WTC11 (cell line): ENCODE measurements at places on chromosomes 6 and 20. TPM values are rescaled to one million over a fixed set of nuclear protein-coding genes. Genes with fewer than 3 reads are reported as not detected.

- no peak for DNase-seq
These were observed 72.1 kb downstream of the NKAIN2 start for GRCh38 chr6:123875784-123876183.

- no peak for DNase-seq
These were observed 89.5 kb downstream of the ZMYND8 start for GRCh38 chr20:47266847-47267515.

DNA sequence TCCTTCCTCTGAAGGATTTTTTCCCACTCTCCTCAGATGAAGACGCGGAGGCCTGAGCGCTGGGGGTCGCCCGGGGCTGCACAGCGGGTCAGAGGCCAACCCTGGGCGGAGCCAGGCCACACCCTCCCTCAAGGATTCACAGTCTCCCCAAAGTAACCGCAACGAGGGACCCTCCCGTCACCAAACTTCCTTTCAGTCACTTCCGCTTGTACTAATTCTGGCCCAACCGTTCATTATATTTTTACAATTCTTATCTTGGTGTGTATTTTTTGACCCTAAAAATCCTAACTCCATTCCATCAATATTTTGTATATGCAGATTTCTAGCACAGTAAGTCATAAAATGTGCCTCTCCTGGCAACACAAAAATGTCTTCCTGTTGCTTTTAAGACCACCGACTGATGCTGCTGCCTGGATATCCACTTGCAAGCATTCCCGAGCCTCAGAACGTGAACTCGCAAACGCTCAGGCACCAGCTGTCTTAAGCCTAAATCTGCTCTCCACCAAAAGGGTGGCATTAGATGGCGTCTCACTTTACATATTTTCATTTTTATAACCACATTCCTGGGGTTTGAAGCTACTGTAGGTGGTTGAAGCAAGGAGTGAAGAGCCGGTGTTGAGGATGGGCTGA lies 128.0 kb downstream of the DLL1 start:
- DNase-seq, result no peak

DNA sequence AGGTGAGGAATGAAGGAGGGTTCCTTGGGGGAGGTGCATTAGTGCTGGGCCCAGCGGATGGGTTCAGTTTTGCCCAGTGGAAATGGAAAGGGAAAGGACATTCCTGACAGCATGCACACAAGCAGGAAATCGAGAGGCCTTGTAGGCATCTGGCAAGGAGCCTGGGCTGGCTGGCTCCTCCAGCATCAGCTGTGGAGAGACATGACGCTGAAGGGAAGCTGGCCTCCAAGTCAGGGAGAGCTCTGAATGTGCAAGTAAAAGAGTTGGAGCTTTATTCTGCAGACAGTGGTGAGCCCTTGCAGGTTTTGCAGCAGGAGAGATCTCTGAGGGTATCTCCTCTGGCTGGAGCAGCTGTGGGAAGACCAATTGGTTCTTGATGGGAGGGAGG lies 154.3 kb downstream of the MRPL14 start:
- DNase-seq, result no peak

- DNase-seq, result no peak
These were observed 22.7 kb downstream of the ZDHHC14 start for GRCh38 chr6:157403686-157404051.

GRCh38 chr6:128883906-128884305 lies 968 bp downstream of the LAMA2 start:
- DNase-seq, result no peak

The METTL24 gene
- 0.21 to 0.44 TPM (median 0.31 TPM) in 3 replicates for total RNA-seq

DNA sequence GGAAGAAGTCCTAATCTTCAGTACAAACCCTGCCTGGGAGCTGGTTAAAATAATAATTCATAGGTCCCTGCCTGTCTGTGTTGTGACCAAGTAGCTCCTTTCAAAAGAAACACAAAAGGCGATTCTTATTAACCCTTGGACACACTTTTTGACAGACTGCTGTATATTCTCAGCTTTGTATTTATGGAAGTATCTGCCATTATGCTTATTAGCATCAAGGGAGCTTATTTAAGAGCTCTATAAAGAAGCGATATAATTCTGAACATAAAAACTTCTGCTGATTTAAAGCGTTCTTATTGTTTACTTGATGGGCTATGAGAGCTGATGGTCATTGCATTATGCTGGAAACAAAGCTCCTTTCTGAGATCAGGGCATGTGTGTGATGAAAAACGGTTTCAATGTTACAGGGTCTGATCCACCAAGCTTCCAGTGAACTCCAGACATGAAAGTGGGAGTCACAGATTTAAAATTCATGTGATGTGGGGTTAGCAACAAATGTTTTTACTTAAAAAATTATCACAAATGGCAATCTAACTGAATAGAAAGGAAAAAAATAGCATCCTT lies 181.8 kb upstream of the PDE10A start:
- DNase-seq, result no peak

DNA sequence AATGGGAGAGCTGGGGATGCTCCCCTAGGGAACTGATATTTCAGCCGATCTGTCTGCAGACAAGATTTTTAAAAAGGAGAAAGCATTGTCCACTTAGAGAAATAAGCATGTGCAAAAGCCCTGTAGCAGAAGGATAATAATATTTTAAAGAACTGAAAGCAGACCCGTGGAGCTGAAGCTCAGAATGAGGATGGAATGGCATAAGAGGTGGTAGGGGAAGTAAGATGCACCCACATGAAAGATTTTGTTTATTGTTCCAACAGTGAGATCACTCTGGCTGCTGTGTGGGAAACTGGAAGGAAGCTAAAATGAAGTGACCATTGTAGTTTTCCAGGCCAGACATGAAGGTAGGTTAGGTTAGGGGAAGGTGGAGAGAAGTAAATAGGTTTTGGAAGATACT lies 266.4 kb upstream of the PRDM1 start:
- no peak for DNase-seq

DNA sequence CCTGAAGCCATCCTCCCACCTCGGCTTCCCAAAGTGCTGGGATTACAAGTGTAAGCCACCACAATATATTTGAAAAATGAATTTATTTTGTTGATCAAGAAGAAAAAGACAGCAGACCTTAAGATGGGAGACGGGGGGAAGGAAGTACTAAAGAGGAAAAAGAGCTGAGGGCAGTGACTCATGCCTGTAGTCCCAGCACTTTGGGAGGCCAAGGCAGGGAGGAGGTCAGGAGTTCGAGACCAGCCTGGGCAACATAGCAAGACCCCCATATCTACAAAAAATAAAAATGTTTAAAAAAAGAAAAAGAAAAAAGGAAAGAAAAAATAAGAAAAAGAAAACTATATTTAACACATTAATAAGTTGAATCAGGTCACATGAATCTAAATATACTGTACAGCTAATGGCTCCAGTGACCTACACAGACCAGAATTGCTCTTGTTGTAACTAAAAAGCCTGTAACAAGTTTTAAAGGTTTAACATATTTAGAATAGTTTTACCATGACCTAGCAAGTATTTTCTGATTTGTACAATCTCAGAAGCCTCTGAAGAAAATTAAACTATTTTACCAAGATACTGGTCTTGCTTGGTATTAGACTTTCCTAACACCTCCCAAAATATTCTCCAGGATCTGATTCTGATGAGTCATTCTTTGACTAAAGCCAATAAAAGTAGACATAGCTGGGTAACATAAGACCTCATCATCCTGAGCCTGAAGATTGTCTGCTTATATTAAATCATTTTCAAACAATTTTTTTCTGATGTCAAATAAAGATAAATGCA lies 4.3 kb upstream of the AKIRIN2 start:
- DNase-seq, result no peak

The GNAS-AS1 gene
- 12.2 to 13.4 TPM (median 12.8 TPM) in 3 replicates for total RNA-seq

The AHI1 gene
- 18.1 to 18.8 TPM (median 18.4 TPM) in 3 replicates for total RNA-seq

The HCRTR2 gene
- not detected in 3 replicates for total RNA-seq

The INSM1 gene
- total RNA-seq, result 3.3 to 4.4 TPM (median 3.6 TPM) in 3 replicates

The FAM217A gene
- total RNA-seq, result not detected in 3 replicates

The FOXC1 gene
- 6.1 to 10.7 TPM (median 7.2 TPM) in 3 replicates for total RNA-seq

DNA sequence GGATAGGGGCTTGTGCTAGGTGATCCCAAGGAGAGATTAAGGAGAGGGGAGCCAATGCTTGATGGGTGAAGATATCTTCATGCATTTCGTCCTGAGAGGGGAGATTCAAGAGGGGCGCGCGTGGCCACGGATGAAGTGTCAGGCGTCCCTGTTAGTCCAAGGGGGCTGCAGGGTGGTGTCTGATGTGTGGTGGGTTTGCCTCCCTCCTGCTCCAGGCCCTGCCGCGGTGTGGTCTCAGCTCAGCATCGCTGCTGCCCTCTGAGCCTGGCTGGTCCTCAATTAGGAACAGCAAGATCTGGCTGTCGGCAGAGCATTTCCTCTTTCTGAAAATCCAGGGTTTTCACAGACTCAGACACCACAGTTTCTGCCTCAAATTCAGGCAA lies 318.0 kb downstream of the THBS2 start:
- no peak for DNase-seq

DNA sequence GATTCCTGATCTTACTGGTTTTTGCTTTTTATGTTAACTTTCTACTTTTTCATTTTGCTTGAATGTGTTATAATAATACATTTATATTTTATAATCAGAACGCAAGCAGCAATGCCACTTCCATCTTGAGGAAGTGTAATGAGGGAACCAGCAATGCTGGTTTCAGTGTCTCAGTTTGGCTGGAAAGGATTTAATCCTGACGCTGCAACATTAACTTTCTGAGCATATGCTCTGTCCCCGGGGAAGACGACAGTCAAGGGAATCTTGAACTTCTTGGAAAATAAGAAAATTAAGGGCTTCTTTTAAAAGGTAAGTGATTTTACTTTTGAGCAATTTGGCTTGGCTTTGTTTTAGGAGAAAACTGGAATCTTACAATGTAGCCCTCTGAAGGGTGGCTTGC lies 205.5 kb upstream of the AGPAT4 start:
- no peak for DNase-seq

DNA sequence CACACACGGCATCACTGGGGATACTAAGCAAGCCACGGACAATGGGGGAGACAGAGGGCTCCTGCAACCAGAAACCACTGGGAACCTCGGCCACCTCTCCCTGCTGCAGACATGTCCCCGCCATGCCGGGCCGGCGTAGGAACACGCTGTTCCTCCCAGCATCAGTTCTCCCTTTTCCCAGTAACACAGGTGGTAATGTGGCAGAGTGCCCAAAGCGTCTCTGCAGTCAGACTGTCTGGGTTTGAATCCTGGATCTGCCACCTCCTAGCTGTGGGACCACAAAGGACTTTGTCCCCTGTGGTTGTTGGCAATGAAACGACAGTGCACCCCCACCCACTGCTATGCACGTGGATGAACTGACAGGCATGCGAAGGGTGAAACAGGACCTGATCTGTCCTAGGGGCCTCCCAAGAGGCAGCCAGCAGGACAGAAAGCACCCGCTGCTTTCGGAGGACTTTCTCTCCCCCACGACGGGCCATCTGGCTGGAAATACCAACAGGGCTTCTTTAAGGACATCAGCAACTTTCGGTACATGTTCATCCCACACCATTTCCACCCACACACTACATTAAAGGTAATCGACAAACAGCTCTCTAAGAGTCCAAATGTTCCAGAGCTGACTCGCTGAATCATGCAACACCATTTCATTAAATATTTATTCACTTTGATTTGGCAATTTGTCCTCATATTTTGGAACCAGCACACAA lies 74.1 kb downstream of the SULF2 start:
- no peak for DNase-seq

- DNase-seq, result peak; percentile 16
These were observed 24.1 kb upstream of the SULF2 start for GRCh38 chr20:47809161-47809960.

- peak; percentile 60 for DNase-seq
These were observed 535 bp downstream of the NKAIN2 start for GRCh38 chr6:123804014-123804786.

- DNase-seq, result no peak
These were observed 29.6 kb upstream of the TUBB2A start for GRCh38 chr6:3186974-3187382.

- no peak for DNase-seq
These were observed 116.8 kb downstream of the PRND start for GRCh38 chr20:4838526-4838925.

The SLC24A3 gene
- total RNA-seq, result 4.7 to 5.7 TPM (median 5.3 TPM) in 3 replicates

The BPI gene
- total RNA-seq, result not detected in 3 replicates

DNA sequence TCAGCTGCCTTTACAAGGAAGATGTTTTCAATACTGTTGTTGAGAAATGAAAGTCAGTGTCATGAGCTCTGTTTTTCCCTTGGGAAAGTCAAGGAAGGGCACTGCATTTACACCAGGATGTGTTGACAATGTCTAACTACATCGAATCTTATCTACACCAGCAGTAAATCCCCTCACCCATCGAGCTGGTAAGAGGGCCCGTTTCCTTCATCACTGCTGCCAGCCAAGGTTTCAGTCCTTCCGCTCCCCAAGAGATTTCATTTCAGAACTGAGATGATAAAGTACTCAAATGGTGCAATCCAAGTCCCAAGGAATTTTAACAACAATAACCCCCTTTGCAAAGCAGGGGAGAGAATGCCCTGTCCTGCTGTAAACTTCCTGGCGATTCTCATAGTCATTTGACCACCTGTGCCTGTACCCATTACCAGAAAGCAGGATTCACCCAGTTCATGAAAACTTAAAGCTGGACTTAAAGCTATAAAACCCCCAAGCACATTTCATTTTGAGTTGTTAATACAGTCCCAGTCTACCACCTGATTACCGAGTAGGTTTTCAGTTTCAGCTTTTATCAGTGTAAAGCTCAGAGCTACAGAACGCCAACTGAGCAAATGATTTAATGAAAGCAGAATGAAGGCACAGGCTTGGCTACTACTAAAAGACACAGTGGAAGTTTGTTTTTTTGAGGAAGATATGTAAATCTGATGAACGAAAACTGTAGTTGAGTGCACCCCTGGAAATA lies 122.5 kb upstream of the TAB2 start:
- DNase-seq, result no peak

GRCh38 chr6:38432479-38432878 lies 207.2 kb downstream of the BTBD9 start:
- DNase-seq, result no peak

DNA sequence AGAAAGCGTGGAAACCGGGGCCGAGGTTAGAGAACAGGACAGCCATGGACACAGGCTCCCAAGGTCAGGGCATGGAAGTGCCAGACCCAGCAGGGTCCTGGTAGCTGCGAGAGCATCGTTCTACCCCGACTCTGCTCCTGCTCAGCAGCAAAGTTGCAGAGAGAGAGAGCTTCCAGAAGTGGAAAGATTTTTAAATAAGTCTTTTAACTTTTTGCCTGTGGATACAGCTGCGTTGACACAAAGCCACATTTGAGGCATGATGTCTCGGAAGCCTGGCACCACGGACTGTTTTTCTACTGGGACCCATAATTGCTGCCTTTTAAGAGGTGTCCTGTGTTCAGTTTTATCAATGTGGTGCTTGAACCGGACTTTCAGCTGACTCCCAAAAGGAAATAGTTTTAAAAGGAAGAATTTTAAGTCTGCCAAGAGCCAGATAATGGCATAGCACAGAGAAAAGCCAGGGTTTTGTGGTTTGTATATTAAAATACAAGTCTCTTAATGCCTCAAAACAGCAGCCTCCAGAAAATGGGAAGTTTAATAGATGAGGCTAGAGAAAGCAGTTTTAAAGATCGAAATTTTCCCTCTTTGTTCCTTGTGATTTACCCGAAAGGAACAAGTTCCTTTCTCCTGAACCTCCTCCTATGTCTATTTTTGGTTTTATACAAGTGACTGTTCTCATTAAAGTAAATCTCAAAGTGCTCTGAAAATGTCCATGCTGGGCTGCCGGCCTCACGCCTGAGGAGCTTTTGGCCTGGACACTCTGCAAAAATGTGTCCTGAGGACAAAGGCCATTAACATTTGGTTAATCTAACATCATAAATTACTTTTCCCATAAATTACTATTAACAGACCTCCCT lies 91.5 kb downstream of the RIN2 start:
- DNase-seq, result no peak
